GM12891 (cell line): ENCODE measurements at places on chromosomes 11 and 22.

DNA sequence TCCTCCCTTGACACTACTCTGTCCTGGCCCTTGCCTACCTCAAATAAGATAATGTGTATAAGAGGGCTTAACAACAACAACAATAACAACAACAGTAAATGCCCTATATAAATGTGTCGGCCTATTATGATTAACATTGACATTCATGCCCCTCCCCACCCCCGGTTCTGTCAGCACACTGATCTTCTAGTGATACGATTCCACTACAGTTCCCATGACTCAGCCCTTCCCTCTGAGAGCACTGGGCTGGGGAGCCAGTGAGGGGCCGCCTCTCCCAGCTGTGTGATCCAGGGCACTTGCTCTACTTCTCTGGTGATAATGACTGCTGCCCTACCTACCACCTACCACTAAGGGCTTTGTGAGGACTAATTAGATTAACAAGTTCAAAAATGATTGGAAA, 92.2 kb upstream of the PHOX2A start:
- no peak for DNase-seq

- no peak for DNase-seq
Observed at GRCh38 chr11:122910775-122911174, 28.2 kb downstream of the JHY start.

- no peak for DNase-seq
Observed at GRCh38 chr22:17269607-17270261, 50.5 kb upstream of the ADA2 start.

DNA sequence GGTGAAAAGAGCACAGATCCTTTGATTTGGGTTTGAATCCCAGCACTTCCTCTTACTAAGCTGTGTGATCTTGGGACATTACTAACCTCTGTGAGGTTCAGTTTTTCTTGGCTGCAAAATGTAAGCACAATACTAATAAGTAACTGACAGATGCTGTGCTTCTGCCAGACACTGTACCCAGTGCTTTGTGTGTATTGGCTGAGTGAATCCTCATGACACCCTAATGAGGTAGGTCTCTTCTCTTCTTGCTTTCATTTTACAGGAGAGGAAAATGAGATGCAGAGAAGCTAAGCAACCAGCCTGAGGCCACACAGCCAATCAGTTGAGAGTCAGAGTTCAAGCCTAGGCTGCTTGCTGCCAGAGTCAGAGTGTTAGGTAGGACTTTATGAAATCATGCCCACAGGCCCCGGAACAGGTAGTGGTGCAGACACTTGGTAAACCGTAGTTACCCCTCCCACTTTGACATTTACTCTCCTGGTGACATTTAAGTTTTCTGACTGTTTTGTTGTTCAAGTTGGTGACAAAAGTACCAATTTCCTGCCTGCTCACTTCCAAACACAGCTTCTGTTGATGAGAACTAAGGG, 21.2 kb downstream of the PTPRJ start:
- no peak for DNase-seq

DNA sequence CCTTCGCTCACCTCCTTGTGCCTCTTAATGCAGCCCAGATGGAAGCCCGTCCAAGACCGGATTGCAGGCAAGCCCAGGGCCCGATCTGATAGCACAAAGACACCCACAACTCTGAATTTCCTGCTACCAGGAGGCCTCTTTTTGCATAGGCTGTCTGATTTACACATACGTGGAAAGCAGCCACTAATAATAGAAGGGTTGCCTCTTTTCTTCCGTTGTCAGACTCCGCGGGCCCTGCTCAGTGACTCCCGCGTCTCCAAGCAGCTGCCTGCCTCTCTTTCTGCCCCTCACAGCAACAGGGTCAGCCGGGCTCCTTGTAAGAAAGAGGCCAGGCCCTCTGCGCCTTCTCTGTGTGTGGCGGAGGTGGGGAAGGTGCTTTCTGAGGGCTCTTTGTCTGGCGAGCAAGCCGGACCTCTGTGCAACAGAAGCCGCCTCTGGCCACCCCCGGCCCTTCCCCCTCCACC, 26.7 kb downstream of the FLI1 start:
- DNase-seq, result no peak

DNA sequence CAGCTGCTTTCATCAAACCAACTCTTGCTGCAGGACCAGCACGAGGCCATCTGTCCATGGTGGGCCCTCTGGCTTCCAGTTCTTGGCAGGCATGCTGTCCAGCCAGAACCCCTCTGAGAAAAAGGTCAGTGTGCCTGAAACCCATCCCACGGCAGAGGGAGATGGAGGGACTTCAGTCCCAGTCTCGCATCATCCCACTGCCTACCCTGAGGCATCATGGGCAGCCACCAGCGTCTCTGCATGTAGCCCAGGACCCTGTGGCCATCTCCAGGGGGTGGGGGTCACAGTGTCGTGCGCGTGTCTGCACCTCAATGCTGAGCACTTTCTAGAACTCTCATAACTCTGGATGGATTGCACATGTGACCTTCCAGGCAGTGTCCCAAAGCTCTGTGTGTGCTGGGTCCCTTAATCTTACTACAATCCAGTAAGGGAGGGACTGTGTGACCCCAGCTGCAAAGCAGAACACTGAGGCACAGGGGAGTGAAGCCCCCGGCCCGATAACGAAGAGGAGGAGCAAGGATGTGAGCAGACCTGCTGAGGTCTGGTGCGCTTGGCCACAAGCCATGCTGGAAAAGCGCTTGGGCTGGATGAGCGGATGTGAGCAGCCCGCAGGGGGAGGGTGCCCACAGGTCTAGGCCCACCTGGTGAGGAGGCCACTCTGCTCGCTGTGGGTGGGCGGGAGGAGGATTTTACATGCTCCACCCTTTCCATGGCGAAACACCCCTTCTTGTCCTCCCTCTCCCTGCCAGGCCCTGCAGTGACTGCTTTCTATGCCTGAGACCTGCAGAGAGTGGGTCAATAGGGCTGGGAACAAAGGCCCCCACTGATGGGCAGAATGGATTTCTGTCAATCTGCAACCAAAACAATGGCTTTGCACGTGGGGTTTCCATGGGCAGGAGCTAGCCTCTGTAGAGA, 1401.0 kb downstream of the BRD1 start:
- DNase-seq, result no peak

GRCh38 chr11:27453701-27454100, 18.9 kb downstream of the LGR4 start:
- no peak for DNase-seq

DNA sequence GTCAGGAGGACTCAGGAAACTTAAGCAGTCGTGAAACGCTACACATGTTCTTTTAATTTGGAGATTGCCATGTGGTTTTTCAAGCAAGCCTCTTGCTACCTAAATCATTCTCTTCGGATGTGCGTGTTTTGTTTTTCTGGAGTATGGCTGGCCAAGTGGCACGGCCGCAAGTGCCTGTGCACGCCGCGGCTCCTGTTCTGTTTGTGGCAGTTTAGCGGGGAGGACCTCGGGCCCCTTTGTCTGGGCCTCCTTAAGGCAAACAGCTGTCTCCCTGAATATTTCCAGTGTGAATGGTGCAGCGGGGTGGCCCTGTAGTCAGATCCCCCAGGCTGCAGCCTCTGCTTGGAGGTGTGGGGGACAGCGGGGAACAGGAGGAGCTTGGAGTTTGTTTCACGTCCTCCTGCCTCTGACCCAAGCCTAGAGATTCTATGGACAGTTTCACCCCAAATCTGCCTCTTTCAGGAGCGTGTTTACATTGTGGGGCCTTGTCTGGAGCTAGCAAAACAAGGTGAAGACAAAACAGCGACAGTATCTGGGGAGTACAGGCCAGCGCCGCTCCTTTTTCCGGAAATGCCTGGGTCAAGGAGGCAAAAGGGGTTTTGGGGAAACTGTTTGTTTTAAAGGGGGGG, 1.3 kb downstream of the LRP5 start:
- DNase-seq, result no peak

DNA sequence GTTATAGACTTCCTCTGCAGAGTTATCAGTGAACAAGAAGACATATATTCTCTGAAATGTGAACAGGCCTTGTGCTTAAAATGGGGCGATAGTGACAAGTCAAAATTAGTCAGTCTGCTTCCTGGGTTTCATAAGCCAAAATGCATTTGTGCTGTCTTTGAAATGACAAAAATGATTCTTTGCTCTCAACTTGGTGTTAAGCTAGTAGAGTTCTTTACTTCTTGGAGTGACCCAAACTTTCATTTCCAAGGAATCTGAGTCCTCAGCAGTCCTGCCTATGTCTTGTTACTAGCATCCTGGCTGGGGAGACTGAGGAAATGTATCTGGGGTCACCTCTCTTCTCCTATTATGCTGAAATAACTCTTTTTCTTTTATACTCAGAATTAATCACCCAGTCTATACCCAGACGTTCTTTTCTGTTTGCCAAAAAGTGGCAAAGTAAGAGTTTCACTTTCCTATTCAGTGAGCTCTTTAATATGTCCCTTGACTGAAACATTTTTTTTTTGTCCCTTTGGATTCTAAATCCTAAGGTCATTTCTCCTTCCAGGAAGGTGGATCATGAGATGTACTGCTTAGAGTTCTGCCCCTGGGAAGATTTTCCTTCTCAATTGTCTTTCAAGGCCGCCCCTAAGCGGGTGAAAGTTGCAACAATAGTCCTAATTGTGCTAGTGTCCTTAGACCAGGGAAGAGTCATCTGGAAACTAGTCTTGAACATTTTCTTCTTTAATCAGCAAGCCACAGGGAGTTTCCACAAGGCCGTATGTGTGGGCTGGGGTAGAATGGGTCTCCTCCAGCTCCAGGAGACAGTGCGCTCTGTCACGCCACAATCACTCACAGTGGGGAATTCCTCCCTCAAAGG, 53.0 kb upstream of the RDX start:
- peak; percentile 29 for DNase-seq

DNA sequence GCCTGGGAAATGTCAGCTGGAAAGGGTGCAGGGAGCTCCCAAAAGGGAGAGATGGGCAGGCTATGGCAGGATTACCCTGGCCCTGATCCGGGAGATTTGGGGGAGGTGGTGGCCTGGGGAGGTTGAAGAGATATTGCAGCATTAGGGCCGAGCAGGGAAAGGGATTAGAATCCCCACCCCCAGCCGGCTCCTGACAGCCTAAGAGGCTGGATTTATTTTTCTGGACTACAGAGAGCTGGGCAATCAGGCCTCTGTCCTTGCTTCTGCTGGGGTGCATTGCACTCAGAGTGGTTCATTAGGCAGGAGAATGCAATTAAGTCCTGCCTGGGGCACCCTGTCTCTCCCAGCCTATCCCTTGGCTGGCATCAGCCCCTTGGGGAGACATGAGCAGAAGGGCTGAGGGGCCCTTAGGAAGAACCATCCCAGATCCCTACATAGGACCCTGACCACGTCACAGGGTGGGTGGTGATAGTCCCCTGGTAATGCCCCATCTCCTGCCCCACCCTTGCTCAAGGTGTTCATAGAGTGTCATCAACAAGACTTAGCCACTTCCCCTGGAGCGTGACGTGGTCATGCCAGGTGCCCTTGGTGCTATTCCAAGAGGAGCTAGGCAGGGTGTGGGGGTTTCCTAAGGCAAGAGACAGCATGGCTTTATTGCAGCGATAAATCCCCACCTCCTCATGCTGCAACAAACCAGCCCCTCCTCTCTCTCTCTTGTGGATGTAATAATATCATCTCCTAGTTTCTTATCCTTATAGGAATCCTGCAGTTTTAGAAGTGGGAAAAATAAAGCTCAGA, 38.4 kb upstream of the KLHL35 start:
- DNase-seq, result no peak

GRCh38 chr11:122199661-122200060, 83.6 kb upstream of the BLID start:
- DNase-seq, result no peak

- DNase-seq, result no peak
Observed at GRCh38 chr11:102252339-102252891, 64.9 kb upstream of the BIRC3 start.

DNA sequence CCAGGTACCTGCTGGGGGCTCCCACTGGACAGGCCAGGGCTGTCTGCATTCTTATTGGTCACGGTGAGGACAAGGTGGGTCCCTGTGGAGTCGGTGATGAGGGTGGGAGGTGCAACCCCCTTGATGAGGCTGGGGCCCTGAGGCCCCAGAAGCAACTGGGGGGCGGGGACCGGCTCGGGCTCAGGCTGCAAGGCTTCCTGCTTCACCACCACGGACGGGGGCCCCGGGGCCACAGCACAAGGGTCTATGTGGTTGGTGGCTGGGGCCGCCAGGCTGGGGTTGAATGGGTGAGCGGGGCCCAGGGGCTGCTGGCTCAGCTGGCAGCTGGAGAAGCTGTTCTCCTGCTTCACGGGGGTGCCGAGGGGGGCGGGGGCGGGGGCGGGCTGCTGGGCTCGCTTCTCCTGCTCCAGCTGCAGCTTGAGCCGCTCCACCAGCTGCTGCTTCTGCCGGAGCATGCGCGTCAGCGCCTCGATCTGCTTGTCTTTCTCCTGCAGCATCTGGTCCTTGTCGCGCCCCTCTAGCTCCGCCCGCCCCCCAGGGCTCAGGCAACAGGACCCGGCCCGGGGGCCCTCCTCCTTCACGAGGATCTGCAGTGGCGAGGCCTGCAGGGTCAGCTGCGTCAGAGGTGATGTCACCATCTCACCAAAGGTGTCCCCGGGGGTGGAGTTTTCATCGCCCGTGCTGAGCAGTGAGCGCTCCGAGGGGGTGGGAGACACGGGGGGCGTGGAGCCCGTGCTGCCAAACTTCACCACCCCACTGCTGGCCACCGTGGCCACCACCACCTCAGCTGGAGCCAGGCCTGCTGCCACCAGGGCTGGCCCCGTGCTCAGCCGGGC, 48.2 kb downstream of the SGSM3 start:
- DNase-seq, result no peak

DNA sequence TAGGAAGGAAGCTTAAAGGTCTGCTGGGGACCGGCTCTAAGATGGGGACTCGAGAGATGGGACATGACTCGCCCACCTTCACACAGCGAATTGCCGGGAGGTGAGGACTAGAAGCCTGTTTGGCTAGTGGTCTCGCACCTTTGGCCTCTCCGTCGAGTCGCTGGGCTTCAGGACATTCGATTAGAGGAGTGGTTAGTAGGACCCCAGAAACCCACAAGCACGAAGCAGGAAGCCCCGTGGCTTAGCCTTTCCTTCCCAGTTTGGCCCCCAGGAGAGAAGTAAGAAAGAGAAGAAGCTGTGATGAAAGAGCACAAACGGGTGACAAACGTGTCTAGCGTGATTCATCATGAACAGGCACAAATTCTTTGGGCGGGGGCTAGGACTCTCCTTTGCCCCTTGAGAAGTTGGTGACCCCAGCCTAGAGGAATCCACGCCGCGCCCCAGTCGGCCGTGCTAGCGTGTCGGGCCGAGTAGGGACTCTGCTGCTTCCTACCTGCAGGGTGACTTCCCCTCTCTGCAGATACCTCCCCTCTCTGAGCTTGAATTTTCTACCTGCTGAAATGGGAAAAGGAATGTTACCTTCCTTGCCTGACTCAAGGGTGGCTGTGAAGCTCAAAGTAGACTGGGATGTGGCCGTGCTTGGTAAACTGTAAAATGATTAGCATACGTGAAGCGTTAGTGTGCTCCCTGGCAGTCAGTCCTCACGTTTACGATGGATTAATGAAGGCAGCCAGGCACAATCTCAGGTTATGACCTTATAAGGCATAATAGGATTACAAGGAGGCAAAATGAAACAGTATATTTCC, 1.1 kb upstream of the ADM start:
- DNase-seq, result no peak

DNA sequence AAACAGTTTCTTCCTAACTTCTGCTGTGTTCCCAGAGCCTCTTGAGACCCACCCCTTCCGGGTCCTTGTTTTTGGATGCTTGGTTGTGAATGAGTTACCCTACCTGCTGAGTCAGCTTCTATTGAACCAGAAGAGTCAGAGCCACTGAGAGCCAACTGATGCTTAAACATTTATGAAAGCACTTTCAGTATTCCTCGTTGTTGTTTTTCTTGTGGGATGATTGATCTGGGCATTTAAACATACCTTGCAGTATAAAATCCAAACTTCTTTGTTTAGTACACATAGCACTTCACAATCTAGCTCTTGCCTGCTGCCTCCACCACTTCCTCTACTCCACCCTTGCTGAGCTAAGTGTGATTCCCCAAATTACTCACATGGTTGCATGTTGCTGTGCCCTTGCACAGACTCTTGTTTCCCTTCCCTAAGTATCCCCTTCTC, 5.5 kb downstream of the PRSS23 start:
- no peak for DNase-seq

GRCh38 chr11:65953471-65953870, 8.1 kb upstream of the SART1 start:
- DNase-seq, result no peak
